ENCODE measurements at places on chromosomes 7 and 10.

DNA sequence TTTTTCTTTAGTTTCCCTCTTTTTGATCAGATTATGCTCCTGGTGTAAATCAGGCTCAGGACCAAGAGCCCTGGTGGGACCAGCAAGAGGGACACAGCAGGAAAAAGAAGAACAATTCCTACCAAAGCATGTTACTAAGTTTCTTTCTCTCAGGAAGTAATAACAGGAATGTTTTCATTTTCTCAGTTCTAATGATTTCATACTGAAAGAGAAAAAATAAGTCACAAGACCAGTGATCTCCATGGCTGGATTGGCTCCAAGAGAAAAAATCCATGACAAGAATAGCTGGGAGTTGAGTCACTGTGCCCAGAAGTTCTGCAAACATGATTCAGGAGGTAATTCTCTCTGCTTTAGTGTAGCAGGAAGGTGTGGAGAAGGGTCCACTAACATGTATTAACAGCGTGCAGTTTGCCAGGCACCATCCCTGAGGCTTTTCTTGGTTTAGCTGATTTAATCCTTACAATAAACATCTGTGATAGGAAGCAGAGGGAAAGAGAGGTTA lies 23.8 kb upstream of the IFIT2 start:
- peak; percentile 73 for DNase-seq

GRCh38 chr10:1570416-1571051 lies 166.8 kb downstream of the ADARB2 start:
- no peak for DNase-seq

DNA sequence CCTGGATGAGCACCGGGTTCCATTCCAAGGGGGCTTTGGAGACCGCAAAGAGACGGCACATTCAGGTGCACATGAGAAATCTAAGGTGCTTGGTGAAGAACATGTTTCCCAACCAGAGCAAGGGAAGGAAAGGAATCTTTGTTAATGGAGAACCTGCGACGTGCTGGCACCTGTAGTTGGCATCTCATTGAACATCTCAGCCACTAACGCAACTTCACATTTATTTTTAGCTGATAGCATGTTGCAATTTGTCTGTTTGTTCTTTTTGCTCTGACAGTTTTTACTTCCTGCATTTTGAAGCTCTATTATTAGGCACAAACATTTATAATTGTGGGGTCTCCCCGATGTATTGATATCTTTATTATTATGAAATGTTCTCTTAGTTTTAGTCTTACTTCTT lies 316.7 kb downstream of the TCERG1L start:
- DNase-seq: no peak

DNA sequence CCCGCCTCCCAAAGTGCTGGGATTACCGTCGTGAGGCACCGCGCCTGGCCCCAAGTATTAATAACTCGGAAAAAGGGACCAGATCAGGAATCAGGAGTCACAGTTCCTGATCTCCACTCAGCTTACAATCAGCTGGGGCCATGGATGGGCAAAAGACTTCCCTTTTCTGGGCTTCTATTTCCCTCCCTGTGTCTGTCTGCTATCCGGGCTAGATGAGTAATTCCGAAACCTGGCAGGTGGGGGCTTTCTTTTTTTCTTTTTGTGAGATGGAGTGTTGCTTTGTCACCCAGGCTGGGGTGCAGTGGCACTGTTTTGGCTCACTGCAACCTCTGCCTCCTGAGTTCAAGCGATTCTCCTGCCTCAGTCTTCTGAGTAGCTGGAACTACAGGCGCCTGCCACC lies 11.6 kb downstream of the RPS24 start:
- no peak for DNase-seq

GRCh38 chr10:3904419-3904960 lies 119.5 kb upstream of the KLF6 start:
- DNase-seq: no peak

DNA sequence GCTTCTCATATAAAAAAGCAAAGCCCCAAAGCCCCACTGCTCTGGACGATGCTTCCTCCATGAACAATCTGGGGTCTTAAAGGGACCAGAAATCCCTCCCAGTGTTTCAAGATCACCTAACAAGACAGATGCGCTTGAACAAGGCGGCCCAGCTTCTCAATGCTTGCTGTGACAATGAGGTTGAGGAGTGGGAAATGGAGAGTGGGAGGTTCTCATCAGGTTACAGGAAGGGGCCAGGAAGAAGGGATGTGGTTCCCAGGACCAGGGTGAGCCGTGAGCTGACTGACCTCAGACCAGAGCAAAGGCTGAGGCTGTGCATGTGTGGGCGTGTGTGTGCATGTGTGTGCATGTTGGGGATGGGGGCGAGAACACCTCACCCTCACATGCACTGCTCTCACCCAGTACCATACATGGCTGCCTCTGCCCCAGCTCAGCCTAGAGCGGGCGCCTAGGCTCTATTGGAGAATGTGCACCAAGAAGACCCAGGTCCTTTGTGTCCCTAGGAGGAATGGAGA lies 220.8 kb upstream of the GPR26 start:
- DNase-seq: no peak

- no peak for DNase-seq
These were observed 108.6 kb downstream of the CACNA2D1 start for GRCh38 chr7:82335001-82335400.

DNA sequence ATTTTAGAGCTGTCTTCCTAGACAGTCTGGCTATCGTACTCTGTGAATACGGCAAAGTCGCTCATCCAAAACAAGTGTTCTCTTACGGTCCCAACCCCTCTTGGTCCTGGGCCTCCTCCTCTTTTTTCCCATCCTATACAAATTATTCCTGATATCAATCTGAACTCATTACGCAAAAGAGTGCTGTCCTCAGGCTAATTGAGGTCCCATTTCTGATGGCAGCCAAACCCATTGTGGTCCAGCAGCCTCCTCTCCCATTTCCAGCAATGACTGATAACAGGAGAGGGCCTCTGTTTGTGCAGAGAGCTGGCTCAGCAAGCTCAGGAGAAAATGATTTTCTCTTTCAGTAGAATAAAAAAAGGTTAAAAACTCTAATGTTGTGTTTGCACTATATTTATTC lies 203.4 kb upstream of the GHITM start:
- DNase-seq: no peak

- DNase-seq: no peak
These were observed 21.9 kb upstream of the CABCOCO1 start for GRCh38 chr10:61640856-61641255.

GRCh38 chr10:24756283-24756682 lies 32.6 kb upstream of the ARHGAP21 start:
- no peak for DNase-seq

- no peak for DNase-seq
These were observed 90.7 kb downstream of the SRPK2 start for GRCh38 chr7:105297985-105298384.

DNA sequence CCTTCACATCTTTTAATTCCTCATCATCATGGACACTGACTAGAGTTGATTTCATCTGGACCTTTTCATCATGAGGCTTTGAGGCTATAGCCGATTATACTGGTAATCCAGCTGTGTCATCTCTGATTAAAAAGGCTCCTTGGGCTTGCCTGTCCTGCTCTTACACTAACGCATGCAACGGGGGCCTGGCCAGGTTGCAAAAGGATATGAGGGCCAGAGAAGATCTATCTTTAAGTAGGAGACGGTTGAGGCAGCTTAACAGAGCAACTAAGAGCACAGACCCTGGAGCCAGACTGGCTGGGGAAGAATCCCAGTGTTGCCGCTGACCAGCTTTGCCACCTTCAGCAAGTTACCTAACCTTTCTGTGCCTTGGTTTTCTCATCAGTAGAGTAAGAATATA lies 211.5 kb downstream of the PTEN start:
- DNase-seq: no peak

- DNase-seq: no peak
These were observed 5.8 kb downstream of the CFAP69 start for GRCh38 chr7:90250601-90251303.

GRCh38 chr7:40645197-40645596 lies 510.4 kb downstream of the SUGCT start:
- DNase-seq: no peak

GRCh38 chr10:85612378-85612775 lies 754.2 kb downstream of the GRID1 start:
- no peak for DNase-seq

- DNase-seq: no peak
These were observed 8.7 kb downstream of the PGAM2 start for GRCh38 chr7:44056681-44057080.

- DNase-seq: peak; percentile 46
These were observed 3.3 kb downstream of the MAPK8 start for GRCh38 chr10:48309711-48310226.

DNA sequence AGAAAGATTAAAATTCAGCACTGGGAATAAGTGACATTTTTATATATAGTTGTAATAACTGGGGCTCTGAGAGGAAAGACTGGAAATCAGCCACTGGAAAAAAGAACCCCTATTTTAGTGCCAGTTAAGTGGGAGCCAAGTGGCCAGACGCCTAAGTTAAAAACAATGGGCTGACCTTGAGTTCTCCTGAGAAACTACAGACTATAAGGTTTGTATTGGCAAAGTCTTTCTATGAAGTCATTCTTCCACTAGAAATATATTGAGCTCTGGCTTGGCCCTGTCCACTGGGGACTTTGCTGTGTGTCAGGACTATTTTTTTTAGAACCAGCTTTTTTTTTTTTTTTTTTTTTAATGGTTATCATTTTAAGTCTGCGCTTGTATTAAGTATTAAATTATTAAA lies 210.6 kb upstream of the FZD8 start:
- no peak for DNase-seq

All from T47D (cell line).